Stimulated activated CD4-positive, alpha-beta T cell treated with anti-CD3 and anti-CD28 coated beads, Interleukin-12 subunit alpha, Interleukin-12 subunit beta, amount 100 ng/mL, for 4 hours (primary cell): ENCODE measurements at places on chromosomes 7 and 10.

GRCh38 chr7:50923476-50923875, 140.8 kb upstream of the GRB10 start:
- DNase-seq, result no peak

DNA sequence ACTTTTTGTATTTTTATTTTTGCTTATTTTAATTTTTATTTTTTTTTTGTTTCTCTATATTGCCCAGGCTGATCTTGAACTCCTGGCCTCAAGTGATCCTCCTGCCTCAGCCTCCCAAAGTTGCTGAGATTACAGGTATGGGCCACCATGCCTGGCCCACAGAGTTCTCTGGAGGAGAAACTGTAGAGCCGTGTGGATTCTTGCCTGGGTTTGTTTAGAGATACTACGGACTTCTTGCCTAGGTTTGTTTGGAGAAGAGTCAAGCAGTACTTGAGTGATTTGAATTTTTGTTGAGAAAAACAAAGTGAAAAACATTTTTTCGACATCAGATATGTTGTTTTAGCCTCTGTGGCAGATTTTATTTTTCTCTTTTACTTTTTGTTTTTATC, 99.0 kb downstream of the CAMK1D start:
- DNase-seq, result no peak

DNA sequence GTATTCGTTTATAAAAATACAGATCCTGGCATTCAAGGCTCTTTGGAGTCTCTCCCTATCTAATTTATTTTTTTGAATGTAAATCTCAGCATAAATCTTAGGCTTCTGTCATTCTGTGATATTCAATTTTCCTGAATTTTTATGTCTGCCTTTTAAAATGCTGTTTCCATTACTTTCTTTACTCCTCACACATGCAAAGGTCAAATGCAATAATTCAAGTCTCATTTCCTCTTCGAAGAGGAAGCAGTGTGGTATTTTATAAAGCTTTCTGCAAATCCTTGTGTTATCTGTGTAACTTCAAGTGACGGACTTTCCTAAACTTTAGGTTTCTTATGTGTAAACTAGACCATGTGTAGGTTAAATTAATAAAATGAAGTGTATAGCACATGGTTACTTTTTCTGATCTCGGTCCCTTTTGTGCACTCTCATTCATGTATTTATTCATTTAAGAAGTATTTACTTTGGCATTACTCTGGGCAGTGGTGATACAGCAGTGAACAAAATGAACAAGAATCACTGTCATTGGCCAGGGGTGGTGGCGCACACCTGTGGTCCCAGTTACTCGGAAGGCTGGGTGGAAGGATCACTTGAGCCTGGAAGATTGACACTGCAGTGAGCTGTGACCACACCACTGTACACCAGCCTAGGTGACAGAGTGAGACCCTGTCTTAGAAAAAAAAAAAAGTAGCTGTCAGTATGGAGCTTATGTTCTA, 332.2 kb downstream of the EXOC4 start:
- no peak for DNase-seq

DNA sequence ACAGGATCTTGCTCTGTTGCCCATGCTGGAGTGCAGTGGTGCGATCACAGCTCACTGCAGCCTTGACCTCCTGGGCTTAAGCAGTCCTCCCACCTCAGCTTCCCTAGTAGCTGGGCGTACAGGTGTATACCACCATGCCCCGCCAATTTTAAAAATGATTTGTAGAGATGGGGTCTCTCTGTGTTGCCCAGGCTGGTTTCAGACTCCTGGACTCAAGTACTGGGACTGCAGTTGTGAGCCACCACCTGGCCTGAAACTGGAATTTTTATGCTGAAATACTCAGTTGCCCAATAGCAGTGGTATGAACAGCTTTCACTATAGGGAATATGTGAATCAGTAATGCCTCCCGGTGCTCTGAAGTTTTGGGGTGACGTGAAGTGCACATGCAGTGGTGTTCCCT, 7.6 kb downstream of the ZRANB1 start:
- DNase-seq, result no peak

- DNase-seq, result no peak
Measured at GRCh38 chr7:137978464-137979237, 23.2 kb downstream of the CREB3L2 start.
